ENCODE measurements at places on chromosomes 2 and 18.

DNA sequence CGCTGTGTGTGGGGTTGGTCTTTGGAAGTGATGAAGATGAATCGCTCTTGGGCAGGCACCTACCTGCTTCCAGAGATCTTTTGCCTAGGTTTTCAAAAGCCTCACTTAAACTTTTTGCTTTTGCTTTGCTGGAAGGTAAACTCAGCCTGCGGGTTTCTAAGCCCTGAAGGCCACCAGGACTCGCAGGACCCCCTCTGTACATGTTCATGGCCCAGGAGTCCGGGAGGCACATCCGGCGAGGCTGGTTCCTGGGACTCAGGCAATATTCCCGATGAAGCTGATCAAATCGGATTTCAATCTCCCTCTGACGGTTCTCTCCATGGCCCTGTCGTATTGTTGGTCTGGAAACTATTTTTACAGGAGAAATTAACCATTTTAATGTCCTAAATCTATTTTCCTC is 13.2 kb downstream of the HJURP start:
- no peak for DNase-seq

GRCh38 chr2:106812383-106812782 is 73.6 kb downstream of the ST6GAL2 start:
- DNase-seq = no peak

DNA sequence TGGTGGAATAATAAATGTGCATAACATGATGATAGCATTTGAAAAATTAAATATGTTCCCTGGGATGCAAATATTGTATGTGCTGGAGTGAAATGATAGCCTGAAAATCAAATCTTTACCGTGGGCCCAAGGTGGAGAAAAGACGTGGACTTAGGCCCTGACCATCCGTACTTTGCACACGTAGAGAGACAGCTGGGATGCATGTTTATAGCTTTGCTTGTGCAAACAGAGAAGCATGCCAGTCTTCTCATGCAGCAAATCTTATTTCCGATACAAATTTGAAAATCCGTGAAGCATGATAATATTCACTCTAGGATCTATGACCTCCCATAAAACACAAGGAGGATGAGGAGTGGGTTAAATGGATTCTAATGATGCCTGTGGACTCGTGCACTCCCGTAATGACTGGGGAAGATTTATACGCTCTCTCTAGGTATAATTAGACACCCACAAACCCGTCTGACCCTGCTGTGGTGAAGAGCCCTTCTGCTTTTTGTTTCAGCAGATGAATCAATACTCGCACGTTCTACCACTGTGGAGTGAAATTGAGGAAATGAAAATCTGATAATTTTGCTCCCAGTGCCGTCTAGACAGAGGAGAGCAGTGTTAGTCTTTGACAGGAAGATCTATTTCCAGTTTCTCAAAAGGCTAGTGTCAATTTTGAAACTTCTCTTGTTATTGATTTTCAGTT is 810.3 kb upstream of the SALL3 start:
- DNase-seq = no peak

GRCh38 chr2:54638774-54639187 is 84.7 kb upstream of the EML6 start:
- peak; percentile 1 for DNase-seq

- DNase-seq = no peak
Observed at GRCh38 chr2:232385660-232386489, 7.3 kb downstream of the ALPP start.

DNA sequence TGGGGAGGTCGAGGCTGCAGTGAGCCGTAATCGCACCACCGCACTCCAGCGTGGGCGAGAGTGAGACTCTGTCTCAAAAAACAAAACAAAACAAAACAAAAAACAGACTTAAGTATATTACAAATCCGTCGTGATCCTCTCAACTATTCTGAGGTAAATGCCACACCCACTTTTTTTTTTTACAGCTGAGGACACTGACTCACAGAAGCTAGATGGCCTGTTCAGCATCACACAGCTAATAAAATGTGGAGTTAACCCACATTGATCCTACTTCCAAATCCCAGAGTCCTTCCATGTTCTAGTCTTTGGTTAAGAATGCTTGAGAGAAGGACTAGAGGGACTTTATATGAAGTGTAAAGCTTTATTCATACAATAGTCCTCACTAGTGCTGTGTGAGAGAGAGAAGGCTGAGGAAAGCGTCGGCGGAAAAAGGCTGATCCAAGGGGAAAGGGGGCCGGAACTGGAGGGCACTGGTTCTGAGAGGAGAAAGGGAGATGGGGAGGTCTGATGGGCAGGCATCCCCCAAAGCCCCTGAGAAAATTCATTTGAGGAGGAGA is 627 bp downstream of the RNF25 start:
- DNase-seq = peak; percentile 30

DNA sequence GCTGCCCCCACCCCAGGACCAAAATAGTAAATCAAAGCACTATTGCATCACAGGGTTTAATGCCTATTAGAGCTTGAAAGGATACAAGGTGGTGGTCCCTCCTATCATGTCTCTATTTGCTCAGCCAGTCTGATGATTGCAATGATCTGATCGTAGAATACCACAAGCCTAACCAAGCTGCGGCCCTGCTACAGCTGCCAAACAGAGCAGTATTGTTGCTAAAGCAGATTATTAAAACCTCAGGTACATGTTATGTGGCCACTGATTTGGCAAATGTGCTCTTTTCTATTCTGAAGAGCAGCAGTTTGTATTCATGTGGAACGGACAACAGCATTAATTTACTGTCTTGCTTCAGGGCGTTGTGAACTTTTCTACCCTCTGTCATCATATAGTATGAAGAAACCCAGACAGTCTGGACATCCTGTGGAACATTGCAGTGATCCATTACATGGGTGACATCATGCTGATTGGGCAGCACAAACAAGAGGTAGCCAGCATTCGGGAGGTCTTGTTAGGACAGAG is 8.4 kb upstream of the VAPA start:
- no peak for DNase-seq

DNA sequence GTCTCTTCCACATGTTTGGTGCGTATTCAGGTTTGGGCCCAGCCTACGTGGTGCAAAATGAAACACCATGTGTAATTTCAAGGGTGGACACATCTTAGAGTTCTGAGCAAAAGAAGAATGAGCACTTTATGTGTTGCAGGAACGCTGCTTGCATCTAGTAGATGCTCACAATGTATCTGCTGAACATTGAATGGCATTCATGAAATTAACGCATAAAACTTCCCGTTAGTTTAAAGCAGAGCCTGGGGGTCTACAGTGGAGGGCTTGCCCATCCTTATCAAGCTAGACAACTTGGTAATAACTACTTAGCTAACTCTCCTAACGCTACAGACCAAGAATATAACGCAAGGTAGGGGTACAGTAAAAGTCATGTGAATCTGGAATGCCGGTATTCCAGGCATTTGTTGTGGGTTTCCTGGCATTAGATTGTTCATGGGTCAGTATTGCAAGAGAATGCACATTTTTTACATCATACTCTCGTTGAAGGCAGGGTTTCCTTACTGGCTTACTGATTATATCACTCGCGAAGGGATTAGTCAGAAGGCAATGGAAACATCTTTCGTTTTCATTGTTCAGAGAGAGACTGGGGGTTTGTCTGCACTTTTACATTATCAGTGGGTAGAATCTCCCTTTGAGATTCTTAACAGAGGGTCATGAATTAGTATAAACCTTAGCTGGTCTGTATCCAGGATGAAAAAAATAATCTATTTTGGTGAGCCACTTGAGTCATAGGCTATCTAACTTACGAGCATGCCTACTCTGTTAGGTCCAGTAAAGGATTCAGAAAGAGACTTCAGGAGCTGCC is 229.5 kb upstream of the EPAS1 start:
- DNase-seq = no peak

GRCh38 chr2:8819194-8819593 is 18.2 kb downstream of the KIDINS220 start:
- DNase-seq = no peak

DNA sequence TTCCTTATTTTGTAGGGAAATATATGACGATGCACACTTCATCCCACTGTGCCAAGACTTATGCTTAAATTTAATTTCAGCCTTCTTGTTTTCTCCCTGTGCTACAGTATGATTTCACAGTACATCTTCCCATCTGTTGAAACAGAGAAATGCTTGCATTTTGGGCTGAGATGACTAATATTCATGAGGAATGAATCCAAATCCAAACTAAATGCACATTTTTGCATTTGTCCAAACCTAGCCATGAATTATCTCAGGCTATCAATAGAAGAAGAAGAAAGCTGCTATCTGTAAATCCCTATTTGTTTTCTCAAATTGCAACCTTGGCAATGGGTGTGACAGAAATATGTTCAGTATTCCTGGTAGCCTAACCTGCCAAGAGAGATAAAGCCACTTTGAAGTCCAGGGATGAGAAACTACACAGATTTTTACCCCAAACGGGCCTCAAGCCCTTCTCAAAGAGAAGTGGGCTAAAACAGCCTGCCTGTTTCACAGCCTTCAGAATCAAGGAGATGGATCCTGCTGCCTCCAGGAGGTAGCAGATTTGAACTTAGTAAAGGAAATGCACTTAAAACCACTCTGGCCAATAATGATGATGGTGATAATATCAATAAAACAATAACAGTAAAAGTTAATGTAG is 306.9 kb upstream of the NT5C1B start:
- DNase-seq = no peak

- DNase-seq = no peak
Observed at GRCh38 chr2:10912076-10912731, 470 bp downstream of the KCNF1 start.

- no peak for DNase-seq
Observed at GRCh38 chr18:31566576-31567306, 24.9 kb upstream of the TTR start.

All from NCI-H2171 treated with DMSO at 0.1 percent for 48 hours (cell line).